ENCODE measurements at places on chromosomes 2 and 18. TPM values are rescaled to one million over a fixed set of nuclear protein-coding genes. Genes with fewer than 3 reads are reported as not detected.

The IL36B gene
- total RNA-seq = not detected

DNA sequence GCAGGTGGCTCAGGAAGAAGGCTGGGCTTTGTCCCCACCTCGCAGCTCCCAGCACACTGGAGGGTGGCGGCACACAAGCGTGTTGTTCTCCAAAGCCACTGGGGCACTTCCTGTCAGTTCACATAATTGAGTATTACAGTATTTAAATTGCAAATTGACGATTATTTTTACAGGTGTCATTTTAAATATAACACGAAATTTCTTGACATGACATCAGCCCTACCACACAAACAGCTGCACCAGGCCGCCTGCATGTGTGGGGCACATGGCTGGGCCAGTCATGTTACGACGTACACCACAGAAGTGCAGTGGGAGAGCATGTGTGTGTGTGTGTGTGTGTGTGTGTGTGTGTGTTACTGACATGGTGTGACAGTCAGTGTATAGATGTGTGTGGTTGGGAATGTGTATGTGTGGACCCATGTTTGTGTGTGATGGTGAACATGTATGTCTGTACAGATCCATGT is 155.6 kb downstream of the TTC32 start:
- H3K36me3 ChIP-seq = no peaks in the 10 kb centered on the region
- DNase-seq = no peak
- no peak overlapping the region for H3K27ac ChIP-seq

DNA sequence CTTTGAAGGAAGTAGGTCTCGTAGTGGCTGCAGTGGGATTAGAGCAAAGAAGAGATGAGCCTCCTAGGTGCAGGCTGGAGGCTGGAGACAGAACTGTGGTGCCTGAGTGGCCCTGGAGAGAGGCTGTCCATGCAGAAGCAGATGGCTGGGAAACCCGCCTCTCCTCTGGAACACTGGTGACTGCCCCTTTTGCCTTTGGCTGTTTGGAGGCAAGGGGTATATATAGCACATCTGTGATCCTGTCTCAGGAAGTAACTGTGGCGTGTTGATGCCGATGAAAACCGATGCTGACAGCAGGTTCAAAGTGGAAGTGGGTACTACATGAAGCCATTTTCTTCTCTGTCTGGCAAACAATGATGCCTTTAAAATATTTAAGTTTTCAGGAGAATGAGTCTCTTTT is 43.5 kb downstream of the SLC9A2 start:
- H3K36me3 ChIP-seq = no peaks in the 10 kb centered on the region
- DNase-seq = no peak
- H3K27me3 ChIP-seq = no peaks in the 10 kb centered on the region
- no peak overlapping the region for H3K4me3 ChIP-seq
- H3K4me1 ChIP-seq = no peaks in the 10 kb centered on the region

GRCh38 chr2:207311316-207312005 is 145.7 kb upstream of the KLF7 start:
- H3K27me3 ChIP-seq = no peaks in the 10 kb centered on the region
- no peaks in the 10 kb centered on the region for H3K36me3 ChIP-seq
- no peak overlapping the region for H3K4me3 ChIP-seq

GRCh38 chr2:187719510-187719909 is 165.3 kb upstream of the TFPI start:
- H3K36me3 ChIP-seq = no peaks in the 10 kb centered on the region
- no peak overlapping the region for H3K27ac ChIP-seq
- no peak for DNase-seq
- no peaks in the 10 kb centered on the region for H3K27me3 ChIP-seq
- no peak overlapping the region for H3K4me3 ChIP-seq
